Activated naive CD4-positive, alpha-beta T cell (primary cell): ENCODE measurements at places on chromosomes 2 and 18.

DNA sequence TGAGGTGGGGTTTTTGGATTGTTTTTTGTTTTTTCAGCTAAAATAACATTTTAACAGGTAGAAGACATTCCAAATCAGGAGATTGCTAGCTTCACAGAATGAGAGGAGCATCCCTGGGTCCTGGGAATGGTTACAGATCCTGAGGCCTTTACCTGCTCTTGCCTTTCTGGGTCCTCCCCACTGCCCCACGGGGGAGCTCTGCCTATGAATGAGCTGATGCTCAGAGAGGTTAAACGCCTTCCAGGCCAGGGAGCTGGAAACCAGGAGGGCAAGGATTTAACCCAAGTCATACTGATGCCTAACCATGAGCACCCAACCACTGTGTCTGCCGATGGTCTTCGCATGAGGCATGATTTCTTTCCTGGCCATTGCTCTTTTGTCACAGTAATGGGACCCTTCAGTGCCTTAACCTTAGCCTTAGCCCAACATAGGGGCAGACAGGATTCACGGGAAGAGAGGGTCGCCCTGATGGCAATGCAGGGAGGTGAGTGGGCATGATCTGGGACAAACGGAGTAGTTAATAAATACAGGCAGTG is 16.1 kb downstream of the MOCOS start:
- no peak for DNase-seq

DNA sequence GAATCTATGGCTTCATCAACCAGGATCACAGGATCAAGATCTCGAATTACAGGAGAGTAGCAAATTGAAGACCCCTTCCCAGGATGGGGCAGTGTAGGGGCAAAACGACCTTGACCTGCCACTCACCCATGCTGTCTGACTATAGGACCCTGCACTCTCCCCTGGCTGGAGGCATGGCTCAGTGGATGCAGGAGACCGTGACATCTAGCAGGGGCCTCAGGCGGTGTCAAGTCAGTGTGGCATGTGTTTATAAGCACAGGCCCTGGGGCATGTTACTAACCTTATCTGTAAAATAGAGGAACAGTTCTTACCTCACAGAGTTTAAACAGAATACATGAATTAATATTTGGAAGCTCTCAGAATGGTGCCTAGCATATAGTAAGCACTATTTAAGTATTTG is 3.5 kb downstream of the HAAO start:
- no peak for DNase-seq

- DNase-seq, result no peak
Observed at GRCh38 chr18:64201781-64202180, 52.9 kb upstream of the LINC00305 start.

GRCh38 chr2:176479961-176480360 is 210.7 kb downstream of the MTX2 start:
- no peak for DNase-seq

DNA sequence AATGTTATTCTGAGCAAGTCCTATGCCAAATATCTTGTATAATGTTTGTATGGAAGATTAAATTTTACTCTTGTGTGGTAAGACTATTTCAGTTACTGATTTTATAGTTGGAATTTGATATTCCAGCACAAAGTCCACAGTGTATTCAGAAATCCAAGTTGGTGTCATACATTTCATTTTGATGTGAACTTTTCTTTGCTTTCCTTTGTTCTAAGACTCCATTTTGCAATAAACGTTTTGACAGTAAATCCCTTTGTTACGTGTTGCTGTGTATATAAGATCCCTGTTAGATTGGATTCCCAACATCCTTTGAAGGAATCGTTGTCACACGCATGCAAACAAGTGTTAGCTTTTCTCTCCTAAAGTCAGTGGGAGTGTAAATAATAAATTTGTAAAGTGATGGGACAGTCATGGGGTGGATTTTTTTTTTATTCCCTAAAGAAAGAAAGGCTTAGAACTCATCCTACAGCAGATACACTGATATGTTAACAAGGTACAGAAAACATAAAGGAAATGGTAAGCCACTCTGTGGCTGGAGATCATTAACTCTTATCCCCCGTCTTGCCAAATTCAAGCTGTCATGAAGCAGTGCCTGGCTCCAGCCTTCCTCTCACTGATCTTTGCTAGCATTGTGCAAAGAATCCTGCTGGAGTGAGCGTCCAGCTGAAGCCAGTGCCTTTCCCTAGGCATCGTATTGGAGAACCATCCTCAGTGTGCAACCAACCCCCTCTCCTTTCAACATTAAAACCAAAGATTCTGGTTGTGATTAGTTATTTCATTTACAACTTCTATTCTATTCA is 127.6 kb upstream of the CDCA7 start:
- no peak for DNase-seq

- no peak for DNase-seq
Observed at GRCh38 chr2:121855510-121855909, 100.1 kb downstream of the TSN start.
